Left ventricle myocardium superior (tissue), 1 donor: ENCODE measurements at places on chromosomes 3 and 15. TPM values are rescaled to one million over a fixed set of nuclear protein-coding genes. Genes with fewer than 3 reads are reported as not detected.

Gene CLDN18
- not detected for total RNA-seq

Gene SLC22A14
- not detected for total RNA-seq

DNA sequence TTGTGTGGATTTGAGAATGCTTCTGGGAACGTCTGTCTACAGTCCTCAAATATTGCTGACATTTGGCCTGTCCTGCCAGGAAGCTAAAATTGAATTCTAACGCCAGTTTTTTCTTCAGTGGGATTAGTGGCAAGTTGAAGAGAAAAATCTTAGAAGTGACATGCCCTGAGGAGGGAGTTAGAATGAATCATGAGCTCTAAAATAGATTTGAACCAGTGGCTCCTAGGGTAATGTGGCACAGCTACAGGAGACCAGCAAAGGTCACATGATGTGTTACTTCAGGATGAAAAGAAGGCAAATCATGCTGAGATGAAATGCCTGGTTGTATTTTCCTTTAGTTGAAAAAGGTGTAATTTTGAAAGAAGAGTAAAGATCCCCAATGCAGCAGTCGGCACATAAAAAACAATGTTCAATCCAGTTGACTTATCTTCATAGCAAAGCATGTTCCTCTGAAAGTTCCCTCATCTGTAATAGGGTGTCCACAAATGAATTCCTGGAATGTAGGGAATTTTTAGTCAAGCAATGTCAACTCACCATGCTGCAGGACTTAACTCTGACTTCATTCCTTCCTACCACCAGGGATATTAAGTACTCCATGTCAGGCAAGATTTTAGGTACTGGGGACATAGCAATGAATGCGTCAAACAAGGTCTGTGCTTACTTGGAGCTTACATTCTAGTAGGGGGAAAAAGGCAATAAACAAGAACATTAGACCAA lies 171.6 kb downstream of the CADPS start:
- no peak for DNase-seq

Gene CCDC54
- not detected for total RNA-seq

- no peak for DNase-seq
These were observed 25.8 kb downstream of the ZPLD1 start for GRCh38 chr3:102460579-102460978.
